ENCODE measurements at places on chromosomes 2 and 18. TPM values are rescaled to one million over a fixed set of nuclear protein-coding genes. Genes with fewer than 3 reads are reported as not detected.

The SMC6 gene
- 6.1 TPM for total RNA-seq

GRCh38 chr2:181051861-181052522 lies 71.6 kb downstream of the UBE2E3 start:
- DNase-seq = no peak

The SMYD1 gene
- total RNA-seq = 179 TPM

The GAL3ST2 gene
- 1.1 TPM for total RNA-seq

GRCh38 chr2:149658553-149658952 lies 71.0 kb upstream of the MMADHC start:
- no peak for DNase-seq

- no peak for DNase-seq
Observed at GRCh38 chr18:79621501-79621900, 58.1 kb upstream of the CTDP1 start.

The HOXD9 gene
- 0.44 TPM for total RNA-seq

- no peak for DNase-seq
Observed at GRCh38 chr18:76647322-76647721, 152.3 kb upstream of the ZNF516 start.

GRCh38 chr2:17689010-17689409 lies 64.6 kb downstream of the SMC6 start:
- no peak for DNase-seq

DNA sequence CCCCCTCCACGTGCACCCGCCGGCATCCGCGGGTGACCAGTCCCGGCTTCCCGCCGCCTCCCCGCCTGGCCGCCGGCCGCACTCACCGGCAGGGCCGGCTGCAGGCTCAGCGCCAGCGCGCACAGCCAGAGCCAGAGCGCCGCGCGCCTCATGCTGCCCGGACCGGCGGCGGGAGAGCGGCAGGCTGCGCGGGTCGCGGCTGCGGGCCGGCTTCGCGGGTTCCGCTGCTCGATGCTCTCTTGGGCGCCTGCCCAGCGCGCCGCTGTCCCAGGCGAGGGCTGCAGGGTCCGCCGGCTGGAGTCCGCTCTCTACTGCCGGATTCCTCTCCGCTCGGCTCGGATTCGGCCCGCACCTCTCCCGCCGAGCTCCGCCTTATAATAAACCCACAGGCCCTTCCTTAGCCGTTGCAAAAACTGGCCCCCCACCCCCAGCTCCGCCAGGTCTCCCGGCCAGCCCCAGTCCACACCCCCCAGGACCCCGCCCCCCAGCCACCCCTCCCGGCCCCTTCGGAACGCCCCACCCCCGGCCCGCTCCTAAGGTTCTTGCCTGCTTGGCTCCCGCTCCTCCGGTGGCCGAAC lies at the start of gene SDC1:
Gene SDC1 (minus strand): TSS at position 415 of the 578 bp plus-strand sequence. CDS start 263 bp downstream, at position 152.
- DNase-seq = no peak

Data from right atrium auricular region (tissue), 2 donors.